ENCODE measurements at places on chromosomes 6 and 20.

DNA sequence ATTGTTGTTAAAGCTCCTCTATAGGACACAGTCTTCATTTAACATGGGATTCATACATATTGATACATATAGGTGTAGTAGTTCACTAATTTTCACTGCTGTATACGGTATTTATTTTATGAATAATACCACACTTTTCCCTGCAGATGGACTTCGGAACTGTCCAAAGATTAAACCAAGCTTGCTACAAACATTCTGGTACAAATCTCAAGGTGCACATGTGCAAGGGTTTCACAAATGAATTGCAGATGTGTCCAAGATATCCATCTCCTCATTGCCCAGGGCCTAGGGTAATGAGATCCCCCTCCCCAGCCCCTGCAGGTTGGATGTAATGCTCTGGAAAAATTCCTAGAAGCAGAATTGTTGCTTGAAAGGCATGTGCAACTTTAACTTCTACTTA is 31.4 kb downstream of the DTNBP1 start:
- DNase-seq = no peak

DNA sequence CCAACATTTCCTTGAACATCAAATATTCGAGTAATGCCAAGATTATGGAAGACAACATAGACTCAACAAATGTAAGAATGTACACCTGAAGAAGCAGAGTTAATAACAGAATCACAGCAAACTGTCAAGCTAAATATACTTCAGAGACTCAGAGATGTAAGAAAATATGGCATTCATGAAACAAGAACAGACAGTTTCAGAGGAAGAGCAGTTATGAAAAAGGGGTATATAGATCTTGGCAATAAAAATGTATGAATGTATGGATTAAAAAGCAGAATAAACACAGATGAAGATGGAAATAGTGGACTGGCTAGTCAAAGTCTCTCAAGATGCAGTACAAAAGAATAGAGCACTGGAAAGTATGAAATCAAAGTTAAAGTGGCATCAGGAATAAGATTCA is 18.4 kb downstream of the RRAGD start:
- DNase-seq = no peak

DNA sequence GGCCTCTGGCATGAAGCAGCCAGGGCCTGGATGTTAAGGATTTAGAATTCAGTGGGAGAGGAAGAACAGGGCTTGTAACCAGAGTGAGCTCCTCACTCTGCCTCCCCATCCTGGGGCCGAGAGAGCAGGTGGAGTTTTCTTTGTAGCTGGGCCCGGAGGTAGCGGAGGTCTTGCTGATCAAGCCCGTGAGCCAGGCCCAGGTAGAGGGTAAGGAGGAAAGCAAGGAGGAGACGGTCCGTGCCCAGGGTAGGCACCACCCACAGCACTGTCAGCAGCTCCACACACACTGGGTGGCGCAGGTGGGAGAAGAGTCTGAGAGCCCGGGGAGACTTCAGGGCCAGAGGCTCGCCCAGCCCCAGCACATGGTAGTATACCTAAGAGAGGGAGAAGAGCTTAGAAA is 2.1 kb upstream of the PPP1R18 start:
- no peak for DNase-seq

DNA sequence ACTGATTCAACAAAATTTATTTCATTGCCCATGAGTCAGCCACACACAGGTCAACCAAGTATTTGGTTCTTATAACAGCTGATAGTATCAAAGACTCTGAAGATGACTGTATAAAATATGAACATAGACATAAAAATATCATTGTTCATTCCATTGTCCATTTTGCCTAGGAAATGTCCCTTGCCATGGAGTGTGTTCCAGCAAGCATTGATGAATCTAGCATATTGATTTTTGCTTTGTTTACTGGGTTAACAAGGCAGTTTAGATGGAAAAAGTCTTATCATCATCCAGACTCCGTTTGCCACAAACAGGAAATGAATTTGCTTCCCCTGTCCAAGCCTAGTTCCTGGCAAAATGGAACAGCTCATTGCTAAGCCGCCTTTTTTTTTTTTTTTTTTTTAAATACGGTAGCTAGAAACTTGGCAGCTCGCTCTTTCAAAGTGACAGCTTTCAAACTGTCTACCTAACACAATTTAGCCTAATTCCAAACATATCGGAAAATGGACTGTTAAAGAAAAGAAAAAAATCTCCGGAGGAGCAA is 7.5 kb downstream of the F13A1 start:
- no peak for DNase-seq

DNA sequence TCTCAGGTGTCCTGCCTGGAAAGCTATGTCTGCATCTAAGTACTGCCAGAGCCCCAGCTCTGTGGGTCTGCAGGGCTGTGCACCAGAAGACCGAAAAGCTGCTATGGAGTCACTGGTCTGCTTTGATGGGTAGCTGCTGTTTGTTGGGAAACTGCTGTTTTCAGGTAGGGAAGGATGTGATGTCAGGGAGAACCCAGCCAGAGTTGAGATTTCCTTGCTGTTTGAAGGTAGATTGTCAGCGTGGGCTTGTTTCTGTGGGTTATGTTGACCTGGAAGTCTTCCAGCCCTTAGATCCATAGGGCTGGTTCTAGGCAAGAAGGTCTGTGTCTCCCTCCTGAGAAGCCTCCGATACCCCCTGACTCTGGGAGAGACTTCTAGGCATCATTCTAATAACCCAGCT is 12.2 kb upstream of the SHLD1 start:
- DNase-seq = no peak

DNA sequence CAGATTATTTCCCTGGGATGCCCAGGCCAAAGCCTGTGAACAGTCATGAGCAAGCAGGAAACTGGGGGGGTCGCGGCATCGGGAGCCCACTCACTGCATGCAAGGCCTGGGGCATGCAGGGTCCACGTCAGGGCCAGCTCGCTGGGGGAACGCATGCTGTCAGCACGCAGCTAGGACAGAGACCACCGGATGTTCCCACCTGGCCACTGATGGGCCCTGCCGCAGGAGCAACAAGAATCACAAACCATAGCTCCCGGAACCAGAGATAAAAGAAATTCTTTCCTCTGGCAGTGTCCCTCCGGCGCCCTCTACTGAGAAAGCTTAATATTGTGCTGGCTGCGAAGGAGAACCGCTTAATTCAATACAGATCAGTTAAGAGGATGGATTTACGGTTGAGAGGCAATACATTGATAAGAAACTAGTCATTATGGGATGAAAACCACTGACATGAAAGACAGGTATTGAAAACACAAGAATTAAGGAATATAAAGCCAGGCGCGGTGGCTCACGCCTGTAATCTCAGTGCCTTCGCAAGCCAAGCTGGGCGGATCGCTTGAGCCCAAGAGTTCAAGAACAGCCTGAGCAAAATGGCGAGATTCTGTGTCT is 32.6 kb downstream of the C6orf15 start:
- peak; percentile 62 for DNase-seq

DNA sequence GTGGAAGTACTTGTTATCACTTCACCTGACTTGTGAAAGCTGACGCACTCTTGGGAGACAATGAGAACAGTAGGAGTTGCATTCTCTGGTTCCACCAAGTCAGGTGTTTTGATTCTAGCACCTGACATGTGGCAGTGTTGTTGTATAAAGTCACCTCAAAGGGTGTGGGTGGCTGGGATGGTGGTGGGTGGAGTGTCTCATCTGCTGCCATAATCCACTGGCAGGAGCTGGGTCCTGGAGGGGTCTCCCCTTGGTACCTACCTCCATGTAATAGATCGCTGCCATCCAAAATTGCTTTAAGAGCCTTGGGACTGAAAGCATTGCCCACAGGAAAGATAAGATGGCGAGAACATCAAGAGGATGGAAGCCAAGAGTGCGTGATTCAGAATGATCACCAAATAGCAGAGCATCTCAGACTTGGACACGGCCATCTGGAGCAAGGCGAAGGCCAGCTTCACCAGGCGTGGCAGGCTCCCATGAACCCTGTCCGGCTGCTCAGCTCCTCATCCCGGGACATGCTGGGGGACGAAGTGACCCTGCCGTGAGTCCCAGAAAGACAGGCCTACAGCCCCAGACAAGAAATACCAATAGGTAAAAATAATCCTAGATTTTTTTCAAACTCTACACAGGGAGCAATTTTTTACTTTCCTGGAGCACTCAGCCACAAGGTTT is 56.6 kb downstream of the NPEPL1 start:
- no peak for DNase-seq

- no peak for DNase-seq
These were observed 161.1 kb downstream of the EYS start for GRCh38 chr6:65545920-65546319.

DNA sequence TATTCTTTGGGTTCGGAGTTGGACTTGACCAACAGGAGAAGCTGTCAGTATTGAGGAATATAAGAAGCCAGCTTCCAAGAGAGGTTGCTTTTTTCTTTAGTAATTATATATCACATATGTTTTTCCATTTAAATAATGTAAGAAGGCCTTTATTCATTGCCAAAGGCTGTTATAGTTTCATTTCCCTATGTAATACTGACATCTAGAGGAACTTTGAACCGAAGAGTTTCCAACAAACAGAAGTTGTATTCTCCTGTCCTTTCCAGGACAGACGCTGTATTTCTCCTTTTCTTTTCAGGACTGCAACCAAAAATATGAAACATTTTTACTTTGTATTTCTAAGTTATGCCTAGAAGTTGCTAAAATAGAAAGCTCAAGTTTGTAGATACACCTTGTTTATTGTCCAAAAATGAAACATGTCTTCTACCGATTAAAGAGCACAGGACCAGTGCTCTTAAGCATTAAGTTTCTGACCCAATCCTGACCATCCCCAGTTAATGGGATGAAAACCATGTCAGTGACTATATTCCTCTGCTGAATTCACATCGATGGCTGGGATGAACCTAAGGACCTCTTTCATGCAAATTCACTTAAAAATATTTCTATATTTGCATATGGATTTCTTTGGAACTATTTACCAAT is 55.1 kb downstream of the MYLK4 start:
- DNase-seq = no peak

DNA sequence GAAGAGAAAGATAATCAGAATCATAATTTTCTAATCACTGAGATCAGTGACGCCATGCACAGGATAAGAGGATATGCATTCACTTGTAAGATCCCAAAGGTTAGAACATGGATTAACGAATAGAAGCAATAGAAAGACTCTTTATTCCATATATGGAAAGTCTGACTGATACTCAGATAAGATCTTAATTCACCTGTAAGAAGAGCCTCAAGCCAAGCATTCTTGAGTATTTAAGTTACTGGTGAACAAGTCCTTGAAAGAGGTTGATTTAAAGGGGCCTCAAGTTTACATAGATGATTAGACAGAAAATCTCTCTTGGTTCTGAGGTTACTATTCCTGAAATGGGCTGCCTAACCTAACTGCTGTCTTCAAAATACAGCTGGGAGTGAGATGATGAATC is 53.8 kb upstream of the MTRF1L start:
- DNase-seq = no peak

DNA sequence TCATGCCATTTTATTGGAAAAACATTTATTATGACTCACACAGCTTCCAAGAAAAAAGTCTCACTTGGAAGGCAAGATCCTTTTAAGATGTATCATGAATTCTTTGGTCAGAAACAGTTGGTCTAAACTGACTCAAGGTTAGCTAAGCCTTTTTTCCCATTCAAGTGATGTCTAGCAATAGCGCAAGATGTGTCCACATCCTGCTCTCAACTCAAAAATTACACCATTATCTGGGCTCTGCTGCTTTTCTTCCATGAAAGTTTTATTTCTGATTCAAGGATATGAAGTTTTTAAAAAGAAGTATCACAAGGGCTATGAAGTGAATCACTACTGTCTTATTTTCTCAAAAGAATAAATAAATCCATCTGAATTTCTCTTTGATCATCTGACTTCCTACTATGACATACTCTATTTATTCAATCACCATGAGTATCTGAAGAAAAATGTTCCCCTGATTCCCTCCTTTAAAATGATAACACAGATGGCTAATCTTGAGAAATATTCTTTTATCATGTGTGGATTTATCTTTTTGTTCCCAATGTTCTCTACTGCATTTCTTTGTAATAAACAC is 139.2 kb downstream of the AHI1 start:
- DNase-seq = no peak

GRCh38 chr6:65113581-65113980 is 593.4 kb downstream of the EYS start:
- DNase-seq = no peak

- no peak for DNase-seq
These were observed 76.5 kb upstream of the RGS17 start for GRCh38 chr6:153207617-153208016.

Data from stimulated activated CD4-positive, alpha-beta T cell treated with anti-CD3 and anti-CD28 coated beads, Interleukin-1b, Interleukin-23, amount 100 ng/mL, for 4 hours (primary cell).